Colonic mucosa (tissue), 4 donors: ENCODE measurements at places on chromosomes 5 and 9. TPM values are rescaled to one million over a fixed set of nuclear protein-coding genes. Genes with fewer than 3 reads are reported as not detected.

DNA sequence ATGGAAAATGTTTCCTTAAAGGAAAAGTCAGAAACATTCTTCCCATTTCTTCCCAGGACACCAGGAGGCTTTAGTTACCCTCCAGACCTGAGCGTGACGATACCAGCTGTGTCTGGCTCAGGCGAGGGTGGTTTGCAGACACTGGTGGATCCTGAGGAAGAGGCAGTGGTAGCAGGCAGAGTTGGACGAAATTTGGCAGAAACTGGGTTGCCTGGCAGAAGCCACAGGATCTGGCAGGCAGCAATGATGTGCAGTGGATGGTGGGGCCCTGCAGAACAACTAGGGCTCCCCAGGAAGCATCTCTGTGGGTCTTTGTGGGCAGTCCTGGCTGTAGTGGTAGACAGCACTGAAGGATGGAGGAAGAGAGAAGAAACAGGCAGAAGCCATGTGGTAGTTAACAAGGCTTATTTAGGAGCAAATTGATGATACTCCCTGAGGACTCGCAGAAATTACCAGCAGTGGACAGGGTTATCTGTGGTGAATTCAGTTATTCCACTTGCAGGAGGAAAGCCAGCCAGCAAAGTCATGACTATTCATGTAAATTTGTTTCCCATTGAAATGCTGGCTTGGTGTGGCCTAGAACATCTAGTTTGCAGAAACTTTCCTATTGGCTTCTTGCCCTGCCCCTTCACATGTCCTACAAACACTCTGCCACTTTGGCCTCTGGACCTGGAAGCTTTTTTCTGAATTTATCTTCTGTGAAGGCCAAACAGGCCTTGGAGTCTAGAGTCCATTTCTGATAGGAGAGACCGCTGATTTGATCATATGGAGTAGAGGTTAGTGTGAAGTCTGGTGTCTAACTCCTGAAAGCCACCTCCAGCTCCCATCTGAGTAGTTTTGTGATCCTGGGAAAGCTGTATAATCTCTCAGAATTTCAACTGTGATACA, 212.0 kb downstream of the DMRT2 start:
- H3K4me1 ChIP-seq, result no peaks in the 10 kb centered on the region
- H3K27me3 ChIP-seq, result no peaks in the 10 kb centered on the region
- no peak overlapping the region for H3K27ac ChIP-seq
- no peak overlapping the region for H3K4me3 ChIP-seq
- H3K36me3 ChIP-seq, result no peaks in the 10 kb centered on the region

DNA sequence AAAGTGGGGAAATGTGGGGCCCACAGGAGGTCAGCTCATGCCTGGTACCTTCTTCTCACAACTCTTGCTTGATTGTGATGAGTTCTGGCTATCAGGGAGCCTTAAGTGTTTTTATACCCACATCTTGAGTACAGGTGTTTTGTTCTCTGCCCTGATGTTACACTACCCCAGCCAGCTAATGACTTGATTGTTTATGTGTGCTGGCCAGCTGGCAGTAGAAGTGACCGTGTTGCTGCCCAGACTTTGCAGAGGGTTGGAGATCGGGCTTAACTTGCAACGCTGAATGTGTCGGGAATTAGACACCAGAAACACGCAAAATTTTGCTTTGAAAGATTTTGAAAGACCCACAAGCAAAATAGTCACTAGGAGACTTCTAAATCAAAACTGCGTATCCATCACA, 16.9 kb upstream of the ZDHHC11B start:
- H3K4me3 ChIP-seq, result no peak overlapping the region
- H3K36me3 ChIP-seq, result no peaks in the 10 kb centered on the region
- no peaks in the 10 kb centered on the region for H3K4me1 ChIP-seq
- no peaks in the 10 kb centered on the region for H3K27me3 ChIP-seq
- H3K27ac ChIP-seq, result no peak overlapping the region

DNA sequence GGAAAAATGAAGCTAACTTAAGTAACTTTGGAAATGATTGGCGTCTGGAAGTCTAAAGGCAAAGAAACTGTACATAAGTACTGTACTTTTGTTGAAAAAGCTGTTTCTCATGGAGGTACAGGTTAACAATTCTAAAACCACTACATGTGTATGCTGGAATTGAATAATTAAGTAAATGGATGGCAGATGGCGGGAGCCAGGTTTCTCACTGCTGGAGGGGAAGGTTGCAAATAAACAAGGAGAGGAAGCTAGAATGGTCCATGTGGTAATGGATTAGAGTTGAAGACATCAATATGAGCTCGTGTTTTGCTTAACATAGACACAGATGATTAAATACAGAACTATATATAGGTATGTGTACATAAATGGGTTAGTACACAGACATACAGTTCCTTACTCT, 43.2 kb upstream of the ASTN2 start:
- no peaks in the 10 kb centered on the region for H3K36me3 ChIP-seq
- H3K27me3 ChIP-seq, result no peaks in the 10 kb centered on the region
- no peak overlapping the region for H3K27ac ChIP-seq

The PIGO gene
- 27.6 TPM for total RNA-seq

The MLANA gene
- total RNA-seq, result not detected

DNA sequence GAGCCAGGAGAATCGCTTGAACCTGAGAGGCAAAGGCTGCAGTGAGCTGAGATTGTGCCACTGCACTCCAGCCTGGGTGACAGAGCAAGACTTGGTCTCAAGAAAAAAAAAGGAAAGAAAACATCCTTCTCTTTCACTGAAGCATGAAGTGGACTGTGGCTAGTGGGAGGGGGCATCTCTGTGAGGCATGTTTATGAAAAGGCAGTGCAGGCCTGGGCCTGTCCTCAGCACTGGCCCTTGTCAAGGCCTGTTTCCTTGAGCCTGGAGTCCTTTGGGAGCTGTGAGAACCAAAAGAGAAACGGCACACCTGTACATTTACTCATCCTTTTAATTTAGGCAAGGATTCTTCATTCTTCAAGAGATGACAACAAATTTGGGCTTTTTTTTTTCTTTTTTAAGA, 18.3 kb upstream of the FUBP3 start:
- no peak overlapping the region for H3K27ac ChIP-seq
- H3K27me3 ChIP-seq, result no peaks in the 10 kb centered on the region
- DNase-seq, result no peak
- H3K4me3 ChIP-seq, result no peak overlapping the region

DNA sequence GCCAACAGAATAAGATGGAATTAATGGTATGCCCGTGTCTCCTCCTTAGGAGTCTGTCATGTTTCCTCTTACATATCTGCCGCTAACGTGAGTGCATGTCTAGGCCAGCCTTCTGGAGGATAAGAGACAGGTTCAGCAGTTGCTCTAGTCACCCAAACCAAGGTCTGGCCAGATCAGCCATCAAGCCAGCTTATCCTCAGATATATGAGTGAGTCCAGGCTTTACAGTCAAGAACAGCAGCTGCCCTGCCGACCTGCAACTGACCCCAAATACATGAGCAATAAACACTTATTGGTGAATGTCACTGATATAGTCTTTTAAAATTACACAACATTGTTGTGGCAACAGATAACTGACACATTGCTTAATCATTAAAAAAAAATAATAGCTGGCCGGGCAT, 123.5 kb downstream of the TSSK1B start:
- no peaks in the 10 kb centered on the region for H3K4me1 ChIP-seq
- no peaks in the 10 kb centered on the region for H3K36me3 ChIP-seq
- no peaks in the 10 kb centered on the region for H3K27me3 ChIP-seq
- no peak overlapping the region for H3K27ac ChIP-seq

DNA sequence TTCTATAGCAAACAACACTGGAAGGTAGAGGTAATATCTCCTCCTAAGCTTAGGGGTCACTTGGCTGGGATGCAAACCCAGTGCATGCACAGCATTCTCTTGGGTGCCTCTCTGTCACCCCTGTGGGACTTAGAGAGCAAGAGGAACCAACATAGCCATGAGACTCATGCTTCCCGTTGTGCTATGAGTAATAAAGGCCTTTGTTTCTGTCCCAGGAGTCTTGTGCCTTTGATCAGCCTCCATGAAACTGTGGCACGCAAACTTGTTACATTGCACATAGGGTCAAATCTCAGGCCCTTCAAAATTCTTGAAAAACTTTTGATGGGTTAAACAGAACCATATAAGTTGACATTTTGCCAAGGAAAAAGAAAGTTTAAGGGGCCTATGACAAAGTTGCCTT, 272.8 kb downstream of the TAF11L14 start:
- no peaks in the 10 kb centered on the region for H3K36me3 ChIP-seq
- H3K4me1 ChIP-seq, result no peaks in the 10 kb centered on the region
- no peak overlapping the region for H3K27ac ChIP-seq
- no peaks in the 10 kb centered on the region for H3K27me3 ChIP-seq
- no peak overlapping the region for H3K4me3 ChIP-seq

The FOXD4L3 gene
- not detected for total RNA-seq

GRCh38 chr5:99063737-99064136, 134.9 kb upstream of the CHD1 start:
- no peaks in the 10 kb centered on the region for H3K36me3 ChIP-seq
- H3K4me3 ChIP-seq, result no peak overlapping the region
- no peak overlapping the region for H3K27ac ChIP-seq
- no peaks in the 10 kb centered on the region for H3K4me1 ChIP-seq
- no peaks in the 10 kb centered on the region for H3K27me3 ChIP-seq

GRCh38 chr9:73719660-73720059, 568.0 kb downstream of the ANXA1 start:
- H3K36me3 ChIP-seq, result no peaks in the 10 kb centered on the region
- no peaks in the 10 kb centered on the region for H3K27me3 ChIP-seq
- no peak overlapping the region for H3K4me3 ChIP-seq
- H3K27ac ChIP-seq, result no peak overlapping the region
- no peaks in the 10 kb centered on the region for H3K4me1 ChIP-seq

- no peak overlapping the region for H3K27ac ChIP-seq
- no peak overlapping the region for H3K4me3 ChIP-seq
- DNase-seq, result no peak
- H3K27me3 ChIP-seq, result no peaks in the 10 kb centered on the region
Observed at GRCh38 chr5:59116231-59116865, 533.5 kb downstream of the RAB3C start.

The FAM200C gene
- 1.8 TPM for total RNA-seq

DNA sequence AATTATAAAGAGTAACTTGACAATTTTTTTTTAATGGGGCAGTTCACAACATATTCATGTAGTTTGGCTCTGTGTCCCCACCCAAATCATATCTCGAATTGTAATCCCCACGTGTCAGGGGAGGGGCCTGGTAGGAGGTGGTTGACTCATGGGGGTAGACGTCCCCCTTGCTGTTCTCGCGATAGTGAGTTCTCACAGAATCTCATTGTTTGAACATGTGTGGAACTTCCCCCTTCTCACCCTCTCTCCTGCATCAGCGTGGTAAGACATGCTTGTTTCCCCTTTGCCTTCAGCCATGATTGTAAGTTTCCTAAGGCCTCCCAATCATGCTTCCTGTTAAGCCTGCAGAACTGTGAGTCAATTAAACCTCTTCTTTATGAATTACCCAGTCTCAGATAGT, 40.7 kb downstream of the FBXW11 start:
- no peak overlapping the region for H3K27ac ChIP-seq
- no peaks in the 10 kb centered on the region for H3K36me3 ChIP-seq
- no peak overlapping the region for H3K4me3 ChIP-seq
- H3K4me1 ChIP-seq, result no peaks in the 10 kb centered on the region
- H3K27me3 ChIP-seq, result no peaks in the 10 kb centered on the region
- DNase-seq, result no peak

The CDX1 gene
- 299 TPM for total RNA-seq

- H3K27ac ChIP-seq, result no peak overlapping the region
- peak; percentile 79 for DNase-seq
- H3K4me1 ChIP-seq, result peaks cover 12% of the 10 kb centered on the region
- H3K36me3 ChIP-seq, result no peaks in the 10 kb centered on the region
- peaks cover 20% of the 10 kb centered on the region for H3K27me3 ChIP-seq
Observed at GRCh38 chr9:135085830-135086546, 1.5 kb upstream of the OLFM1 start.

DNA sequence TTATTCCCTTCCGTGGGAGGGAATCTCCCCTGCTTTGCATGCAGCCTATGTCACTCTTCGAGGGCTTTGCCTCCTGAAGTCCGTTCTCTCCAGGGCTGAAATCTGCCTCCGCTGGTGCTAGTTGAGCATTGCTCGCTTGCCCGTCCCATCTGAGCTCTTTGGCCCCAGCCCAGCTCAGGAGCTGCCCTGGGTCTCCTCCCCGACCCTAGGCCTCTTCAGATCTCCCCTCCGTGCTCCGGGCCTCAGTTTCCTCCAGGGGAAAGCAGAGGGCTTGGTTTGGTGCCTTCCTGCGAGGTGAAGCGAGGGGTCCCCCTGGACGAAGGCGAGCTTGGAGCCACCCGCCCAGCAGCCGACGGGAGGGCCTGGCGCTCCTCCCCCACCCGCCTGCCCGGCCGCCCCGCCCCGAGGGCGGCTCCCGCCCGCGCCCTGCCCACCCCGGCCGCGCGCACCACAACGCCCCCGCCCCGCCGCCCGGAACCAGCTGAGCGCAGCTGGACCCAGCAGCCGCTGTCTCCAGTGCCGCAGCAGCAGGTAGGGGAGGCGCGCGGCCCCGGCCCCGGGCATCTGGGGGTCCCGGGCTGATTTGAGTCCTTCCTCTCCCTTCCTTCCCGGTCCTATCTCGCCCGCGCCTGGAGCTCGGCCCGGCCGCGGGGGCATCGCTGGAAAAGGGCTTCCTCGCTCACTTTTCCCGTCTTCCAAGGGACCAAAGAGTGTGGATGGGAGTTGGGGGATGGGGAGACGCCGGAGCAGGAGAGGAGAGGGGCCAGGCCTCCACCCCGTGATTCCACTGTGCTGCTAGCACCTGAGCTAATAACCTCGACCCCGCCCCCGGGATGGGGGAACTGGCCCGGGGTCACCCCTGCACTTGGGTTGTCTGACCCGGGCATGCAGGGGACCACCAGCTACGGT, at the start of gene GSN:
GSN (plus strand) TSS at position 474 of the 909 bp plus-strand sequence. CDS start 33,810 bp downstream, outside the sequence.
- peak; percentile 91 for DNase-seq
- no peaks in the 10 kb centered on the region for H3K27me3 ChIP-seq
- peaks cover 5% of the 10 kb centered on the region for H3K4me1 ChIP-seq
- H3K4me3 ChIP-seq, result peak within 1 kb of the TSS; percentile 87
- no peaks in the 10 kb centered on the region for H3K36me3 ChIP-seq
- H3K27ac ChIP-seq, result peak within 1 kb of the TSS; percentile 98

The SLC35D2 gene
- total RNA-seq, result 95.0 TPM

- no peaks in the 10 kb centered on the region for H3K36me3 ChIP-seq
- H3K4me3 ChIP-seq, result no peak overlapping the region
- no peaks in the 10 kb centered on the region for H3K4me1 ChIP-seq
- no peaks in the 10 kb centered on the region for H3K27me3 ChIP-seq
Observed at GRCh38 chr9:31089549-31090221, 1294.8 kb upstream of the ACO1 start.

DNA sequence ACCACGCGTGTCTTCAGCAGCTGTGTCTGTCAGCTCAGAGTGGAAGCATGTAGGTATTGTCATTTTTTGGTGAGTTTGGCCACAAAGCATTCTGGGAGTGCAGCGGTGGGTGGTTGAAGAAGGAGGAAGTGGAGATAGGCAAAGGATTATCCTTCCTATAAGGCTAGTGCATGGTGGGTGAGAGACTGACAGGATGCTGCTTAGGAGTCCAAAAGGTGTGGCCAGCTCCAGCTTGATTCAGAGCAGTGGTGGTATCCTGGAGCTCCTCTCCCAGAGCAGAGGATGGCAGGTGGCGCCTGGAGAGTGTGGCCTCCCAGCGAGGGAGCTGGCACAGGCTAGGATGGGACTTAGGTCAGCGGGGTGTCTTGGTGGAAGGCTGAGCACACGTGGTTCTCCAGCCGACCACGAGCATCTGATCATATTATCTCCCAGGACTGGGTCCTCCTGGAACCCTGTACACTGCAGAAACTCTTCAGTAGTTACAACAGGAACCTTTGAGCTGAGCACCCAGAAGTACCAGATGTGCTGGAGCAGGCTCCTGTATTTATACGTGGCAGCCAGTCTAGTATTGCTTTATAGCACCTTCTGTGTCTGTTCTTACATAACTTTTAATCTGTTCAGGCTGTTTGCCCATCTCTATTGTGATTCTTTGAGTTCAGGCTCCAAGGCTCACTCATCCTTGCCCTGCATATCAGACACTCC, 29.6 kb downstream of the MAML1 start:
- peak overlapping the region; percentile 53 for H3K27ac ChIP-seq
- H3K4me1 ChIP-seq, result peaks cover 15% of the 10 kb centered on the region
- DNase-seq, result peak; percentile 32
- no peaks in the 10 kb centered on the region for H3K27me3 ChIP-seq
- H3K36me3 ChIP-seq, result peaks cover 6% of the 10 kb centered on the region
- H3K4me3 ChIP-seq, result no peak overlapping the region

The TSLP gene
- 0.45 TPM for total RNA-seq
